Activated CD4-positive, CD25-positive, alpha-beta regulatory T cell (primary cell): ENCODE measurements at places on chromosomes 12 and 14.

GRCh38 chr12:113659416-113659815 lies 187.7 kb upstream of the LHX5 start:
- no peak for DNase-seq

GRCh38 chr12:88258396-88258795 lies 116.3 kb downstream of the TMTC3 start:
- no peak for DNase-seq

DNA sequence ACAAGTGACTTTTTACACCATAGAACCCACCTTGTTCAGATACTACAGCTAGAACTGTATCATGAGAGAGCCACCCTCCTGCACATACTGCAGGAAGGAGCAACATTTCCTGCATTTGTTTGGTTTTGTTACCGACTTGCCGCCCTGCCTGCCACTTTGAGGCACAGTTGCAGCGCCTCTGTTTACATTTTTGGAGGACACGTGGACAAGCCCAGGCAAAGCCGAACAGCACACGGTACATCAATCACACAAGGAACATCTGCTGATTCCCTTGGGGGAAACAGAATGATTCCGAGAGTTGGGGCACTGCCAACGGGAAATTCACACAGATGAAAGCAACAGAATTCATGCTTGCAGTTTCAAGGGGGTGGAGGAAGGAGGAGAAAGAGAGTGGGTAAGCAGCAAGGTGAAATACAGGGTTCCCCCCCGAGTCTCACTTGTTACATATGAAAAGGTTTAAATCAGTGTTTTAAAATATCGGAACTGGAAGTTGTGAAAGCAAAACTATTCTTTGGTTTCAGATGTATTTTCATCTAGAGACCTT lies 110.7 kb downstream of the BTG1 start:
- DNase-seq, result no peak

- no peak for DNase-seq
Observed at GRCh38 chr14:96380735-96381134, 11.2 kb upstream of the AK7 start.

DNA sequence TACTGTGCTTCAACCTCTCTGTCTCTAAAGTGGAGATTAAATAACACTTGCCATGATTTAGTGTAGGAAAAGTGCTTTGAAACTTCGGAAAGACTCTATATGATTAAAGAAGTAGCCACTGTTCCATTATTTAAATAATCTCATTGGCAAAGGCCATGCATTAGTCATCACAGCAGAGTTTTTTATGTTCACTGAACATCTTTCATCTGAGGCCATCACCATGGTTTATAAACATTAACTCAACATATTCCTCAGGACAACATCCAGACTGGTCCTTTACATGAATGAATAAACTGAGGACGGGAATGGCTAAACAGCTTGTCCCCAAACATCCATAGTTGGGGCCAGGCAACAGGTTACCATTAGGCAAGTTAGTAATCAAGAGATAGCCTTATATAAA lies 124.6 kb upstream of the FRMD6 start:
- no peak for DNase-seq

GRCh38 chr12:43578782-43579181 lies 26.8 kb upstream of the ADAMTS20 start:
- no peak for DNase-seq

- DNase-seq, result no peak
Observed at GRCh38 chr12:43551971-43552559, at the start of gene ADAMTS20. Gene ADAMTS20 (minus strand): TSS chr12:43552203. CDS start chr12:43551921, 282 bp downstream.

DNA sequence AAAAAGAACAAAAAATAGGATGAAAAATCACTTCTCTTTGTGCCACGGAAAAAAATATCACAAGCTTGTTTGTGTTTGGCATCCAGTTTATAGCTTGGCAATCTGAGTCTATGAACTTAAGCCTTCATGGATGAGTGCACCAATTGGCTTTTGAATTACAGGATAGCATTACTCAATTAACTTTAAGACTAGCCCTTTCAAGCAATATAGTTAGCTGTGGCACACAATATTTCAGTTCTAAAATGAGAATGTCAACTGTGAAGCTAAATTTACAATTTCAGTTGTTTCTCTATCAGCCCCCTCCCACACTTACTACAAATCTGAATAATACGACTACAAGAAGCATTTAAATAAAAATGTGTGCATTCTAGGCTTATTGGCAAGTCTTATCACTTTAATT lies 8.3 kb downstream of the RERG start:
- no peak for DNase-seq

DNA sequence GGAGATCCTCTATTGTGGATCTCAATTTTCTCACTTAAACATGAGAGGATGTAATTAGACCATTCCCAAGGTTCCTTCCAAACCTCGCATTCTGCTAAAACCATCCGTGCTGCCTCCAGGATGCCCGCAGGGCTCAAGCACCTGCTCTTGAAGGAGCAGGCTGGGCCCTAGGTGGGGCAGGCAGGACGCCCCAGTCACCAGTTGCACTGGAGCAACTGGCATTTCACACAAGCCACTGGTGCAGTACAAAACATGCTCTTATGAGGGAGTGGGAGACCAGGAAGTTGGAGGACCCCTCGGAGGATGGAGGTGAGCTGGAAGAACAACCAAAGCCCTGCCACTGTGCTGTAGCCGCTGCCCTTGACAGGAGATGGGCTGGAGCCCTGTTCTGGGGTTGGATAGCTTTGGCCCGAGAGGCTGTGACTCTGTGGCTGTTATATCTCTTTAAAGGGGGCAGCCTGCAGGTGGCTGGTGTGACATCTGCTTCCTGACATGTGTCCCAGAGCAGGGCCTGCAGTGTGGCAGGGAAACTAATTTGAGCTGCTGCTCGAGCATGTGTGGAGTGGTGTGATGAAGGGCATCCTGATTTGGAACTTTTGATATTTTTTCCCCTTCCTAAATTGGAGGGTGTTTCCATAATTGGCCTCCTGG lies 122.2 kb downstream of the CRACR2A start:
- no peak for DNase-seq

DNA sequence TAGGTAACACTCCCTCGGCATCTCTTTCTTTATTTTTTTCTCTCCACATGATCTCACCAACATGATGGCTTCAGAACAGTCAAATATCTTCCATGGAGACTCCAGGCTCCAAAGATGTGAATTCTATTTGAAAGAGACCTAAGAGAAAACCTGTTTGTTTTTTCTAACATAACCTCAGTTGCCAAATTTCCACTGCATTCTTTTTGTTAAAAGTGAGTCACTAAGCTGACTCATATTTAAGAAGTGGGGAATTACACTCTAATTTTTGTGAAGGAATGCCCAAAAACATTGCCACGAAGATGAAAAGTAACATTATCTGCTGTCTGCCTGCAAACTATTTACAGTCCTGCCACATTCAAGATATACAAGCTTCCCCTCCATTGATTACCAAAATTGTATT lies 1337.6 kb downstream of the LRFN5 start:
- DNase-seq, result no peak

- DNase-seq, result no peak
Observed at GRCh38 chr14:93544212-93544611, 113.5 kb downstream of the UNC79 start.

- DNase-seq, result no peak
Observed at GRCh38 chr12:68792952-68793351, 15.0 kb upstream of the MDM2 start.

DNA sequence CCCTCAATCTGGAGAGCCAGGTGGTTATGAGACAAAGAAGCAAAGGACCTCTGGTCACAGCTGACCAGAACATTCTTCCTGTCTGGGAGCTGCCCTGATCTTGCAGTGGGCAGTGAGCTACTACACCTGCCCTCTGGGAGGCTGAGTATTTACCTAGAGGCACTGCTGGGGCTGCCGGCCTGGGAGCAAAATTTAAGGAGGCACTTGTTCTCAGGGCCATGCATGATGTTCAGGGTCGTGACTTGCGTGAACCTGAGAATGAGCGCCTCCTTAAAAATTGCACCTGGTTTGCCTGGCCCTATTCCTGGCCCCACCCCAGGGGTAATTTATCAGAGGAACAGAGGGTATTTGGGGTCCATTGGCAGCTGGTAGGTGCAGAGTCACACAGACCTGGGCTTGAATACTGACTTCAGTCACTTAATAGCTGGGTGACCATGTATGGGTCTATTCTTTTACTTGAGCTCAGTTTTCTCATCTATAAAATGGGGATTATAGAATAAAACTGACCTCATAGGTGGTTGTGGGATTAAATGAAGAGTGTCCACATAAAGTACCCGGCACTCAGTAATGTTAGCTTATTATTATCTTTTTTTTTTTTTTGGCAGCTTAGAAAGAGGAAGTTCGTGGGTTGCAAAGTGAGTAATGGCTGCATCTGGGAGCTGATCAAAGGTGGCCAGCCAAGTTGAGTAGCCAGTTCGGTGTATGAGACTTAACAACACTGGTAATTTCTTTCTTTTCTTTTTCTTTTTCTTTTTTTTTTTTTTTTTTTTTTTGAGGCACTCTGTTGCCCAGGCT lies 107.4 kb upstream of the MED13L start:
- DNase-seq, result no peak

DNA sequence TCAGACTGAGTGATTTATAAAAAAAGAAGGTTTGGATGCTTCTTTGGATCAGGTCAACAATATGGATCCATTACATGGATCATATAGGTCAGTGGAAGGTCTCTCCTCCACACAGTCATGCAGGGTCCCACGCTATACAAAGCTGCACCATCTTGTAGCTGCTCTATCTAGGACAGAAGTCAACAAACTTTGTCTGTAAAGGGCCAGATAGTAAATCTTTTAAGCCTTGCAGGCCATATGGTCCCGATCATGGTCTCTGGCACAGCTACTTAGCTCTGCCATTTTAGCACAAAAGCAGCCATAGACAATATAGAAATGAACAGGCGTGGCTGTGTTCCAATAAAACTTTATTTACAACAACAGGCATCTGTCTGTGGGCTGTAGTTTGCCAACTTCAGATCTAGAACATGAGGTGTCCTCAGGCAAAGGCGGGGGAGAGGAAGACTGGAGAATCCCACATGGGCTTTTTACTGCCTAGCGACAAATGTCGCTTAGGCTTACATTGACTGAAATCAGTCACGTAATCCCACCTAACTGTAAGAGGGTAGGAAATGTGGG lies 36.7 kb downstream of the TMEM233 start:
- no peak for DNase-seq

GRCh38 chr12:71504476-71504875 lies 64.9 kb downstream of the LGR5 start:
- DNase-seq, result no peak

DNA sequence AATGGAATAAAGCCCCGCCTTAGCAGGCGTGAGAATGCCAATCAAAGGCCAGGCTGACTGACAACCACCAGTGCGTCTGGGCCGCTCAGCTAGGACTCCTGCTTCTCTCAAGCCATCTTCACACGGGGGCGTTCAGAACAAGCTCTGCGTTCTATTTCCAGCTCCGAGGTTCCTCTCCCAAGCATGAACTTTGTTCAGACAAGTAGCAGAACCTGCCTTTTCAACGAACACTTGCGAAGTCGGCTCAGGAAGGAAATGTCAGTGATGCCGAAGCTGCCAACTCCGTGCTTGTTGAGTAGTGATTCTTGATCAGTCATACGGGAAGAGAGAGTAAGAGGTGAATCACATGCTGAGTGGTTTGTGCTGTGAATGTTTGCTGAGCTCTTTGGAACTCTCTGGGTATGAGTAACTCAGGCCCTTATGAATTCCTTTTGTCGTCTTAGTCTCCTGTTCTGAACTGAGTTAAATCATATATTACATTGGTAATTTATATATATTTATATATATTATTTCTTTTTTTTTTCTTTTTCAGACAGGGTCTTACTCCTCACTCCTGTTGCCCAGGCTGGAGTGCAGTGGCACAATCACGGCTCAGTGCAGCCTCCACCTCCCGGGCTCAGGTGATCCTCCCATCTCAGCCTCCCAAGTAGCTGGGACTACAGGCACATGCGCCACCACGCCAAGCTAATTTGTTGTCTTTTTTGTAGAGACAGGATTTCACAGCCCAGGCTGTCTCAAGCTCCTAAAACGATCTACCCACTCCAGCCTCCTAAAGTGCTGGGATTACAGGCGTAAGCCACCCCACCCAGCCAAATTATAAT lies 29.4 kb upstream of the BCL7A start:
- DNase-seq, result no peak

- no peak for DNase-seq
Observed at GRCh38 chr12:3651585-3652424, 101.1 kb downstream of the CRACR2A start.

DNA sequence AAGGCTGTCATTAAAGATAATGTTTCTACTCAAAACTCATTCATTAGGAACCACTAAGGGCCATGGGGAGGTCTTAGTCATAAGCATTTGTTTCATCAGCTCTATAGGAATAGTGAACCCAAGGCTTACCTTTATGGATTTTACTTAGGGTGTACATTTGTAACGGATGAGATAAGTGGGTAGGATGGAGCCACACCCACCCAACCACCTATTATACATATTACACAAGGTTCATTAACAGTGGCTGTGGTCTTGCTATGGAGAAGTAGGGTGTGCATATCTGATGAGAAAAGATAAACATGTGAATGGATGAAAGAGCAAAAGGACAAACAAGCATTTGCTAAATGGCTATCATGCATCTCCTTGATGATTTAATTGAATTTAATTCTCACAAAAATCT lies 39.6 kb upstream of the ITPR2 start:
- DNase-seq, result no peak

- no peak for DNase-seq
Observed at GRCh38 chr12:120972870-120973543, 5.3 kb upstream of the HNF1A start.

GRCh38 chr12:50016501-50017475 lies 8.5 kb downstream of the RACGAP1 start:
- no peak for DNase-seq

DNA sequence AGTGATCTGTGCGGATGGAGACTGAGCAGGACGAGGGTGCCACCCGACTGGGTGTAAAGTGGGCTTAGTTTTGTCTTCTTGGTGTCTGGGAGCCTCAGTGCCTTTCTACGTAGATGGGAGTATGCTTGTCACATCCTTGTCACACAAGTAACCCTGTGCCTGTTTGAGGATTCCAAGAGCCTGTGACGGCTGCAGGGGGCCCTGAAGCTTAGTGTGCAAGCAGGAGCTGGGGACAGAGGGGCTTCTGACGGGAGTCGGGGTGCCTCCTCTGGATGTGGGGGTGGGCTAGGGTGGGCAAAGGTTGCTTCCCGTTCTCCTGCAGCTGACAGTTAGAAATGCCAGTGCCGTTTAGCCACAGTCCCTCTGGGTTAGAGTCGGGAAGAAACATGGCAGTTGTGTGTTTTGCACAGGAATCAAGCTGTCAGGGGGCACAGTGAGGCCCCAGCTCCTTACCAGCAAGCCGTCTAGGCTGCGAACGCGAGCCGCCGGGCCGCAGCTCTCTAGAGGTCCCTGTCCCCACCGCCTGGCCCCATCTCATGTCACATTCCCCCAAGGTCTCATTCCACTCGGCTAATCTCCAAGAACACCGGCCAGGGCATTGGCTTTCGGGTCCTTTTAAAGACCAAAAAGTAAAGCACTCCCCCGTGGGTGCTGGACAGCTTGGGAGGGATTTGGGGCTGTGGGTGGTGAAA lies 7.0 kb downstream of the RTL1 start:
- DNase-seq, result no peak

DNA sequence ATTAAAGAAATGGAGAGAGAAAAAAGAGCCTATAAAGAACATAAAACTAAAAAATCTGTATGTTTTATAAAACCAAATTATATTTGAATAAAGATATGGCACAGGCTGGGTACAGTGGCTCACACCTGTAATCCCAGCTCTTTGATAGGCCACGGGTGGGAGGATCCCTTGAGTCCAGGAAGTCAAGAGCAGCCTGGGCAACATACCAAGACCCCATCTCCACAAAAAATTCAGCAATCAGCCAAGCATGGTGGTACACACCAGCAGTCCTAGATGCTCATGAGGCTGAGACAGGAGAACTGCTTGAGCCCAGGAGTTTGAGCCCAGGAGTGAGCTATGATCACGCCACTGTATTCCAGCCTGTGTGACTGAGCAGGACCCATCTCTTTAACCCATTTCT lies 74.9 kb downstream of the EPS8 start:
- no peak for DNase-seq
